ENCODE measurements at places on chromosomes 4 and X. TPM values are rescaled to one million over a fixed set of nuclear protein-coding genes. Genes with fewer than 3 reads are reported as not detected.

DNA sequence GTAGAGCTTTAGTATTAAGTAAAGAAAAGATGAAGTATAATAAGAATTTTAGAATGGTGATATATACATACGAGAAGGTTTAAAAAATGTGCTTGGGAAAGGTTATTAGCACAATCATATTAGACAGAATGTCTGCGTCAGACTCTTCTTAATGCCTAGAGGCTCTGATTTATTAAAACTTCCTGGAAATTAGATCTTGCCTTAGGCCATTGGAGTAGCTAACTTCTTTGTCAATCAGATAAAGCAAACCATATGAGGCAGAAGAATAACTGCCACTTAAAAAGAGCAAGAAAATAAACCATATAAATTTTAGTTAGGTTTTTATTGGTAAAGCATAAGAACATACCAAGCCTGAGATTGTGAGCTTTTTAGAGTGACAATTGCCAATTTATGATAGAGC, 309.1 kb downstream of the TLL1 start:
- DNase-seq = no peak

GRCh38 chr4:145186729-145187128, 6.3 kb upstream of the OTUD4 start:
- DNase-seq = no peak

The LGI2 gene
- total RNA-seq = not detected

The CLNK gene
- total RNA-seq = not detected

The NAT8L gene
- total RNA-seq = 0.38 TPM

DNA sequence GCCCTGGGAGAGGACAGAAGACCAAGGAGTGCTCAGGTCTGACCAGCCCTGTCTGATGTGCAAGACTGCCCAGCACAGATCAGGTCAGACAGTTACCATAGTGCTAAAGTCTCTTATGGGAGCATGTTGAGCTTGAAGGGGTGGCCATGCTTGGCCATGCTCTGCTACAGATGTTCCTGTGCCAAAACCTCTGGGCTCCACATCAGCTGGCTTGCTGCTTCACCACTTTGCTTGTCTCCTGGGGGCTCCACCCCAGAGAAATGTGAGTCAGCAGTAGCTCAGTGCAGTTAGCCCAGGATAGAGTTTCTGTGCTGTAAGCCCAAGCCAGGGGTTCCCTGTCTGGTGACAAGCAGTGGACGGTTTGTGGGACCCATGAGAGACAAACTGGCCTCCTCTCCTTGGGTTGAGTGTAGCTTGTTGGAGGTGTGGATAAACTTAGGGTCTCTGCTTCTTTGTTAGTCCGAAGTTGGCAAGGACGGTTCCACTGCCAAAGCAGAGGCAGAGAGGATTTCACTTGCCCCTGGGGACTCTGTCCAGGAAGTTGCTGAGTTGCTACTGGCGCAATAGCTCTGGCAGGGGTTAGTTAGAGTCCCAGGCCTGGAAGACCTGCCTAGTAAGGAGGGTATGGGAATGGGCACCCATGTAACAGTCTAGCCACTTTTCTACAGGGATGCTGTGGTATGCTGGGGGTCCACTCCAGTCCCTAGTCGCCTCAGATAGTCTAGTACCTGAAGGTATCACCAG, 8.7 kb upstream of the TMSB15C start:
- no peak for DNase-seq

DNA sequence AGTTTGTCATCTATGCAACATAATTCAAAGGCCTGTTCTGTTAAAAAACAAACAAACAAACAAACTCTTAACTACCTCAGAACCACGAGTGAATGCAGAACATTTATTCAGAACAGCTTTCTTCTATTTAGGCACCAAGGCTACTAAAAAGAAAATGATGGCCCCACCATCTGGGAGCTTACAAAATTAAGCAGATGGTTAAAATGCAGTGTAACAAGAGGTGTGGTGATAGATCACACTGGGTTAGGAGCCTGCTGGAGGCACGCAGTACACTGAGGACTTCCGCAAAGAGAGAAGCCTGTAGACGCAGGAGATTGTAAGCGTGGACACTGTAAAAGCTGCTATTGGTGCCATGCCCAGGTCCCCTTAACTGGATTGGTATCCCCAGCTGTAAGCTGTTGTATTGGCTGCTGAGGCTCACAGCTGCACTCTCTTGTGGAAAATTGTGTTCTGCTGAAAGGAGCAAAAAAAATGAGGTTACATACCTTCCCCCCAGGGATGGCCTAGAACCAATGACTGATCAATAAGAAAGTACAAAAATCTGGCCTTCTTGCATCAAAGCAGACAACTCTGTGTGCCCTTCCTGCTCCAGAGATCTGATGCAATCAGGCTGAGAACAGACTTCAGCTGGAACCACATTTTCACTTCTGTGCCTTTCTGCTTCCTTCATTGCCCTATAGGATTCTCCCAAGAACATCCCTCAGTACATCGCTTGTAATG, 60.0 kb downstream of the SHROOM3 start:
- no peak for DNase-seq

The TIMM8A gene
- total RNA-seq = 14.9 TPM

- DNase-seq = no peak
These were observed 124.0 kb upstream of the PPARGC1A start for GRCh38 chr4:24013668-24014422.

DNA sequence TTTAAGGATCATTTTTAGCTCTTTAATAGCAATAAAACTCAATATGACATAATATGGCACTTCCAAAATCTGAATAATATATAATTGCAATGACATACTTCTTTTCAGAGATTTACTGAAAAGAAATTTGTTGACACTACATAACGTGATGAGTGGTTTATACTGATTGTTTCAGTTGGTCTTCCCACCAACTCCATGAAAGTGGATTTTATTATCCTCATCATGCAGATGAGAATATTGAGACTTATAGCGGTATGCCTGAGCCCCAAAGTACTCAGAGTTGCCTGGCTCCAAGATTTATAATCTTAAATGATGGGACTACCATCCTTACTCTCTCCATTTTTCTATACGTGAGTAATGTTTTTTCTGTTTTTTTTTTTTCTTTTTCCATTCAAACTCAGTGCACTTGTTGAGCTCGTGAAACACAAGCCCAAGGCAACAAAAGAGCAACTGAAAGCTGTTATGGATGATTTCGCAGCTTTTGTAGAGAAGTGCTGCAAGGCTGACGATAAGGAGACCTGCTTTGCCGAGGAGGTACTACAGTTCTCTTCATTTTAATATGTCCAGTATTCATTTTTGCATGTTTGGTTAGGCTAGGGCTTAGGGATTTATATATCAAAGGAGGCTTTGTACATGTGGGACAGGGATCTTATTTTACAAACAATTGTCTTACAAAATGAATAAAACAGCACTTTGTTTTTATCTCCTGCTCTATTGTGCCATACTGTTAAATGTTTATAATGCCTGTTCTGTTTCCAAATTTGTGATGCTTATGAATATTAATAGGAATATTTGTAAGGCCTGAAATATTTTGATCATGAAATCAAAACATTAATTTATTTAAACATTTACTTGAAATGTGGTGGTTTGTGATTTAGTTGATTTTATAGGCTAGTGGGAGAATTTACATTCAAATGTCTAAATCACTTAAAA, 15.3 kb downstream of the ALB start:
- DNase-seq = no peak

Data from GM23248 (cell line).